ENCODE measurements at places on chromosomes 4 and X. TPM values are rescaled to one million over a fixed set of nuclear protein-coding genes. Genes with fewer than 3 reads are reported as not detected.

- DNase-seq = no peak
- no peaks in the 10 kb centered on the region for H3K36me3 ChIP-seq
- H3K27me3 ChIP-seq = no peaks in the 10 kb centered on the region
- no peak overlapping the region for H3K4me3 ChIP-seq
- H3K27ac ChIP-seq = no peak overlapping the region
- H3K4me1 ChIP-seq = no peaks in the 10 kb centered on the region
Observed at GRCh38 chrX:129791336-129791735, 11.6 kb downstream of the SASH3 start.

DNA sequence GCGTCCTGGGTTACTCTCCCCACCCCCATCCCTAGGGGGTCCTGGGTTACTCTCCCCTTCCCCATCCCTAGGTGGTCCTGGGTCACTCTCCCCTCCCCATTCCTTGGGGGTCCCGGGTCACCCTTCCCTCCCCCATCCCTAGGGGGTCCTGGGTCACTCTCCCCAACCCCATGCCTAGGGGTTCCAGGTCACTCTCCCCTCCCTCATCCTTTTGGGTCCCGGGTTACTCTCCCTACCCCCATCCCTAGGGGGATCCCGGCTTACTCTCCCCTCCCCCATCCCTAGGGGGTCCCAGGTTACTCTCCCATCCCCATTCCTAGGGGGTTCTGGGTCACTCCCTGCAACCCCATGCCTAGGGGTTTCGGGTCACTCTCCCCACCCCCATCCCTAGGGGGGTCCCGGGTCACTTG is 1.5 kb downstream of the ASMTL start:
- H3K4me3 ChIP-seq = peak overlapping the region; percentile 82
- no peak for DNase-seq
- H3K4me1 ChIP-seq = peaks cover 8% of the 10 kb centered on the region
- H3K27ac ChIP-seq = no peak overlapping the region
- no peaks in the 10 kb centered on the region for H3K36me3 ChIP-seq
- H3K27me3 ChIP-seq = no peaks in the 10 kb centered on the region

DNA sequence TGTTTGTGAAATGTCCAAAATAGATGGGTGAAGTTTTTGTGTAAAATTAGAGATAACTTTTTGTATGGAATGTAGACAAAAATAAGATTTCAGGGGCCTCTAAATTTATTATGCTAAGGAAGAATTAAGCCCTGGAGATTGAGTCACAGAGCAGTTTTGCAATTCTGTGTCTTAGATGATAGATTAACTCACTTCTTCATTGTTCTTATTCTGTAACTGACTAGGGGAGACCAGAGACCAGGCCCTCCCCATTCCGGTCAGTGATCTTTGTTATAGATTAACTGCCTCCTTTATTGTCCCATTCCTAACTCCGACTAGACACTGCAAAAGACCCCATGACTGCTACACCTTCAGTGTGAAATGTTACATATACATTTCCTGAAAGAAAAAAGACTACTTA is 238.4 kb upstream of the TAPT1 start:
- no peak overlapping the region for H3K27ac ChIP-seq
- no peaks in the 10 kb centered on the region for H3K4me1 ChIP-seq
- peaks cover 14% of the 10 kb centered on the region for H3K27me3 ChIP-seq
- no peak for DNase-seq
- no peaks in the 10 kb centered on the region for H3K36me3 ChIP-seq

GRCh38 chrX:129540722-129541184 is 694 bp downstream of the OCRL start:
- H3K4me1 ChIP-seq = peaks cover 11% of the 10 kb centered on the region
- peak overlapping the region; percentile 50 for H3K4me3 ChIP-seq
- no peaks in the 10 kb centered on the region for H3K27me3 ChIP-seq
- no peak for DNase-seq
- no peak overlapping the region for H3K27ac ChIP-seq

- H3K27ac ChIP-seq = no peak overlapping the region
- H3K4me3 ChIP-seq = no peak overlapping the region
- H3K4me1 ChIP-seq = peaks cover 2% of the 10 kb centered on the region
Observed at GRCh38 chr4:52235552-52236201, 184.6 kb downstream of the SPATA18 start.

DNA sequence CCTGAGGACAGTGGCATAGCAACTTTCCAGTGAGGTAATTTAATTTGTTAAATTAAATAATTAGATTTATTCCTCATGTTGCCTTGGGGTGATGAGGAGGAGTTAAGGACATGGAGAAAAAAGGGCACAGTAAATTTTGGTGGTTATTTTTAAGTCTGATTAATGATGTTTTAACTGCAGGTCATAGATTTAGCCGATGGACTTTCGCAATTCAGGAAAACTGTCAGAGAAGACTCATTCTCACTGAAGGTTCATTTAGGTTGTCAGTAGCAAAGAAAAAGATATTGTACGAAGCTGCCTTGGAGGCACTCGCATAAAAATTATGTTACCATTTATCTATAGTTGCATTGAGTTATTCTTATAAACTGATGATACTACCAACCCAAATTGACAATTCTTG is 164.2 kb upstream of the PITX2 start:
- H3K36me3 ChIP-seq = no peaks in the 10 kb centered on the region
- no peaks in the 10 kb centered on the region for H3K4me1 ChIP-seq
- no peaks in the 10 kb centered on the region for H3K27me3 ChIP-seq
- no peak overlapping the region for H3K4me3 ChIP-seq
- DNase-seq = no peak

DNA sequence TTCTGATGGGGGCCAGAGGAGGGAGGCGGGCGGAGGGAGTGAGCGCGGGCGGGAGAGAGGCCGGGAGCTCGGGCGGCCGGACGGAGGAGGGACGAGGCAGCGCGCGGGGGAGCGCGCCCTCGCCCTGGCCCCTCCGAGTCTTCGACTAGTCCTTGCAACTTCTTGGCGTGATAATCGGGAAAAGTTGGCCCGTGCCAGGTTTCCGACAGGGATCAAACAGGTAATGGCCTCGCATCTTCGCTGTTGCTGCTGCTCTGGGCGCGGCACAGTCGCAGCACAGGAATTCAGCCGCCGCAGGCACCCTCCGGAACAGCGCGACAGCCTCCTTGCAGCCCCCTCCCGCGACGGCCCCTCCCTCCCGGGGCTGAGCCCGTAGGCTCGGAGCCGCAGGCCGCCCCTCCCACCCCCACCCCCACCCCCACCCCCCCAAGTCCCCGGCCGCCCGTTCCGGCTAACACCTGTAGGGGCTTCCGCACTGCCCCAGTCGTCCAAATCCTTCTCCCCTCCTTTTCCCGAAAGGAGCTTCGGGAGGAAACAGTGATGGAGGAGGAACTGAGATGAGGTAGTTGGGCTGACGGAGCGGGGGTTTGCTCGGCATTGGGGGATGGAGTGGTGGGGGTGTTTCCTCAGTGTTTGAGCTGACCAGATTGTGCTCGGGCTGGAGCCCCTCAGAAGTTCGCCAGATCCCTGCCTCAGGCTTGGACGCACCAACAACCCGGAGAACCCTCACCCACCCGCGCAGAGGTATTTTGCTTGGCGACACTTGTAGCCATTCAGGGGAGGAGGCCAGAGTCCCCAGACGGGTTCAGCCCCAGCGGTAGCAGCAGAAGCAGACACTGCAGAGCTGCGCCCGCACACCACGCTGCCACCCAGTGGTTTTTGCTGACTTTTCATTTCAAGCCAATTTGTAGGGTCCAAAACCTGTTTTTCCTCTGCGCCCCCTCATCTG is at the start of gene FGF13:
TSS of gene FGF13 (minus strand) at position 319 of the 949 bp plus-strand sequence. CDS start 714 bp downstream, outside the sequence.
- no peak within 1 kb of the TSS for H3K27ac ChIP-seq
- H3K36me3 ChIP-seq = no peaks in the 10 kb centered on the region
- no peak for DNase-seq

SFRP2 gene
- 0.22 TPM for total RNA-seq

Measured in HCT116 (cell line).